ELF-1 (cell line): ENCODE measurements at places on chromosomes 5 and 9.

- DNase-seq, result no peak
Observed at GRCh38 chr9:16181539-16181938, 628.7 kb downstream of the CCDC171 start.

DNA sequence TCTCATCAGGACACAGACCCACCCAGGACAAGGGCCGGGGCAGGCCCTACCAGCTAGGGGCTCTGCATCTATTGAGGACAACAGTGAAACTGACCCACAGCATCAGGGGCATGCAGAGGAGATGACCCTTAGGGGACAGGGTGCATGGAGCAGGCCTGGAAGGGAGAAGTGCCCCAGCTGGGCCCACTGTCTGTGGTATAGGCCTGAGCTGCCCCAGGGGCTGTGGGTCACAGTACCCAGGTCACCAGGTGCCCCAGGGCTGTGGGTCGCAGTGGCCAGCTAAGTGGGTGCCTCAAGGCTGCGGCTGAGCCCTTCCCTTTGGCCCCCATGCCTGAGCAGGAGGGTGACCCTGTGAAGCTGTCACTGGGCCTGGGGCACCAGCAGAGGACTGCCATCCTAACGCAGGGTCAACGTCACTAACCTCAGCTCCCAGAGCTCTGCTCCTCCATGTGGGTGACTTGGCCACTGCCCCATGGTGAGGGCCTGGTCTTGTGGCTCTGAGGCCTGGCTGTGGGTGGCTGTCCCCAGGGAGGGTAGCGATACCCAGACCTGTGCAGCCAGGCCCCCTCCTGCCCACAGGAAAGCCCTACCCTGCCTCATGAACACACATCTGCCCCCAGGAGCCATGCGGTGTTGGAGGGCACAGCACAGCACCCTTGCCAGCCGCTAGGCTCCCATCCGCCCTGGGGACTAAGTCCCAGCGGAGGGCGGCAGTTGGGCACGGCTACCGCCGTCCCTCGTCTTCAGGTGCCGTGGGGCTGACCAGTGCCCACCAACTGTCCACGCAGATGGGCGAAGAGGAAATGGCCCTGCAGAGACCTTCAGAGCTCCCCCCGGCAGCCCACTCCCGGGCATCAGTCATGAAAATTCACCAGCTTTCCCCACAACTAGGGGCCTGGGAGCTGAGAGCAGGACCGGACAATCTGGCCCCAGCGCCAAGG, 4.9 kb downstream of the EDF1 start:
- DNase-seq, result no peak

DNA sequence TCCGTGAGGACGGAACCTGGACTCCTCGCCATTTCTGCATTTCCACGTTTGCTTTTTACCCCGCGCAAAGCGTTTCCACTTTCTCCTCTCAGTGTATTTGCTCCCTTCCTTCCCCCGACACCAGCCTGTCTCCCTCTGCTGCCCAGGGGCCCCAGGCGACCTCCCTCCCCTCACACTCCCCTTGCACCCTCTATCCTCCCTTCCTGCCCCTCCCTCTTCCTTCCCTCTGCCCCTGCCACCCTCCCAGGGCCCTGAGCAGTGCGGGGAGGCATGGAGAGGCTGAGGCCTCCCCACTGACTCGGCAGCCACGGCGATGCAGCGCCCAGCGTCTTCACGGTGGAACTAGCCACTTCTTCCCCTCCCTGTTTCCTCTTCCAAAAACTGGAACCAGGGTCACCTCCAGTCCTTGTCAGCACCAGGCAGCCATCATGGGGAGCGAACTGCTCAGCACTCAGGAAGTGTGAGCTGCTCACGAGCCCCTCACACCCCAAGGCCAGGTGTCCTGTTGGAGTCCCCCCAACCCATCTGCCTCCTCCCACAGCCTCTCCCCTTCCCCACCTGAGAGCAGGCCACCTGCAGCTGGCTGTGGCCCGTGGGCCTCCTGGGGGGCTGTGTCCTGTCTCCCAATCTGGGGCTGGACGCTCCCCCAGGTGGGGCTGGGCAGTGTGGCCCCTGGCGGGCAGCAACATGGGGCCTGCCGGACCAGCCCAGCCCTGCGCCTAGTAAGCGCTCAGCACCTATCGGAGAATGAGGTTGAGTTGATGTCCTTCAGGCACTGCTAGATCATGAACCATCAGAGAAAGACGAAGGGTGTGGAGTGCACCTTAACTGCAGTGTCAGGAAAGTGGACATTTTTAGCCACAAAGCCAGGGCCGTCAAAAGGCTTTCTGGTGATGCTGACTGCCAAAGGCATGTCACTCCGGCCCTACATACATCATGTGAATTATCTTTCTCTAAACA, 17.5 kb downstream of the UBE2QL1 start:
- no peak for DNase-seq

DNA sequence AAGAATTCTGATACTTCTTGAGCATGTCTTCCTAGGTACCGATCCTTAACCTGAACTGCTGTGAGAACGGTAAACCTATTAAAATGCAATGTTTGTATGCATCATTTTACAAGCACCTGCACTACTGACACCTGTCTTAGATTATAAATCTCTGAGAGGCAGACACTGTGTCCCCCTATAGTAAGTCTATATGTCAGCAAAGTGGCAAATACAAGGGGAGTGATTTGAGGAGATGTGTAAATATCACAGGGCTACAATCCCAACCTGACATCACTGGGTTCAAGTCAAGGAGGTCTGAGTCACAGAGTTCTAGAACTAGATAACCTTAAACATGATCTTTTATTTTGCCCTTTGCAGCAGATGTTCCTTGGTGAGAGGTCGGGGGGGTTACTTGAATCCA, 64.1 kb downstream of the ANKH start:
- DNase-seq, result no peak

GRCh38 chr9:10594482-10594881, 18.3 kb downstream of the PTPRD start:
- DNase-seq, result no peak

- DNase-seq, result no peak
Observed at GRCh38 chr9:114830546-114830945, 24.7 kb upstream of the TNFSF15 start.

- DNase-seq, result no peak
Observed at GRCh38 chr9:1554081-1555035, 460.8 kb upstream of the SMARCA2 start.

- DNase-seq, result no peak
Observed at GRCh38 chr9:7546261-7546660, 253.3 kb downstream of the DMAC1 start.

- no peak for DNase-seq
Observed at GRCh38 chr5:472076-472655, 29.2 kb downstream of the EXOC3 start.

GRCh38 chr5:146116361-146116760, 11.0 kb upstream of the PLAC8L1 start:
- no peak for DNase-seq

DNA sequence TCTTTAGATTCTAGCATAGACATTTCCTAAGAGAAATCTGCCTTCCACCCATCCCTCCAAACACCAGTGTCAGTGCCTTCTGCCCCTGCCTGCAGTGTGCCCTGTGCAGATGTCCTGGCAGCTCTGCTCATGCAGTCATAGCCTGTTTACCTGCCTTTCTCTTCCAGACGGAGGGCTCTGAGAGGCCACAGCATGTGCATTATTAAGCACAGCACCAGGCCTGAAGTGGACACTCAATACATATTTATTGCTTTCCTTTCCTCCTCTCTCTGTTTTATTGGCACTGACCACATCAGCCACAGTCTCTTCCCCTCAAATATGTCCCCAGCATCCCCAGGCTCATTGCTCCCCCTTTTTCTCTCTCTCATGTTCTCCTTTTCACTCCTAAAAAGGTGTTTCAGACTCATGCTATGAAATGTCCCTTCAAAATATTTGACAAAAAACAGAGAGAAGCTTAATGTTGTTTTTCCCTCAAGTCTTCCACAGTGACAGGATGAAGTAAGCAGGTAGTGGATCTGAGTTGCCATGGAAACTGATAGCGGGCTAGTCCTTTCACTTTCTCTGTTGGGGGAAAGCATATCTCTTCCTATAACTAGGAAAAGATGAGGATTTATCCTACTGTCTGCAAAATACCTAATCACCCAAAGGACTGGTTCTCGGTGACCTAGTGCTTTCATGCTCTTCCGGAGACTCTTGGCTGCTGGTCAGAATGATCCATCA, 100.9 kb downstream of the ATP10B start:
- DNase-seq, result no peak

- no peak for DNase-seq
Observed at GRCh38 chr5:56251918-56252553, 18.9 kb upstream of the ANKRD55 start.

GRCh38 chr9:92455217-92455616, 27.1 kb downstream of the ASPN start:
- peak; percentile 48 for DNase-seq

DNA sequence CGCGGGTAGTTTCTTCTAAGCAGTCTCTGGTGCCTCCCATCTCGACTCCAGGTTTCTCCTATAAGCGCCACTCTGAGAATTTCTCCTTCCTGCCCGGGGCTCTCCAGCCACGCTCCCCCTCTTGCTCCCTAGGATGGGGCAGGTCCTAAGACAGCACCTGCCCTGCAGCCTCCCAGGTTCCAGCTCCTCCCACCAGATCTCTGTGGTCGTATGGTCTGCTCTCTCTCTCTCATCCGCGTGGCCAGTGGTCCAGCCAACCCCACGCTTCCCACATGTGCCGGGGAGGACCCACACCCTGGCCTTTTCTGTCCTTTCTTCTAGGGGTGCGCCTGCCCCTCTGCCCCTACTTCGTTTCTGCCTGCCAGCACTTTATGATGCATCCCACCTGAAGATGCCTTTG, 40.5 kb downstream of the MVB12B start:
- DNase-seq, result no peak

- DNase-seq, result peak; percentile 75
Observed at GRCh38 chr5:5242056-5242455, 101.9 kb downstream of the ADAMTS16 start.

GRCh38 chr9:94757158-94757557, 30.7 kb downstream of the AOPEP start:
- DNase-seq, result no peak

DNA sequence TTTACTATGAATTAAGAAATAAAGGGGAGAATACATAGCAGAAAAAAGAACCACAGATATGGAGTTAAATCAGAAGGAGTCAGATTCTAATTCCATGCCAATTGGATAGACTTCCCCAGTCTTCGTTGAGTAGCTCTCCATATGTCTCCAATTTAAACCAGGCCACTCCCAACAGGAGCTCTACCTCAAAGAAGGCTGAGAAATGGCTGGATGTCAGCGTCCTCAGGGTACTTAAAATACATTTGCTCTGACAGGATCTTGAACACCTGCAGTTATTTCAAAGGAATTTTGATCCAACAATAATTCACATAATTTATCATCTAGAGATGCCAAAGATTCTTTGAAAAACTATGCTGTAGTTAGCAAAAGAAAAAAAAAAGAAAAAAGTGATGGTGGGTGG, 133.9 kb upstream of the FBN2 start:
- no peak for DNase-seq

- no peak for DNase-seq
Observed at GRCh38 chr5:110321117-110321516, 405.4 kb downstream of the TMEM232 start.

DNA sequence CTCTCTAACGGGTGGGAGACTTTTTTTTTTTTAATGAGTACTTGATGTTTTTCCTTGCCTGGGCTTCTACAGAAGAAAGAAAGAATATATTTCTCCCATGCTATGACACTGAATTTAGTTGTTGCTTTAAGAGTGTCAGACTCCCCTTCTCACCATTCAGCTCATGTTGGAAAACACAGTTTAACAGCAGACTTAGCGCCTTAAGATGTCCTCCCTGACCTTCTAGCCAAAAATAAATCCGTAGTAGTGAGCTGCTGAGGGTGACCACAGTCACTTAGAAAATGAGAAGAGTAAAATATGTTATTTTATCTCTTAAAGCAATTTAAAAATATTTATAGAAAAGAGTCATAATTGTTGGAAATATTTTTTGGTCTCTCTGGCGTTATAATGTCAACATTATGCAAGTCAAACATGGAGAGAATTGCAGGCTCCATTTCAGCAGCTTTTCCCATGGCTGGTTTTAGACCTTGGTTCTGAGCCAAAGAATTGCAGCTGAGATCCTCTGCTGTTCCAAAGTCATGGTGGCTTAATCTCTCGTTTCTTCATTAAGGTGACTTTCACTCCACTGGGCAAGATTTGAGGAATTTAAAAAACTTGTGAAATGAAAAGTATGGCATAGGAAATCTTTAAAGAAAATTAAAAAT, 143.5 kb downstream of the GHR start:
- DNase-seq, result no peak

DNA sequence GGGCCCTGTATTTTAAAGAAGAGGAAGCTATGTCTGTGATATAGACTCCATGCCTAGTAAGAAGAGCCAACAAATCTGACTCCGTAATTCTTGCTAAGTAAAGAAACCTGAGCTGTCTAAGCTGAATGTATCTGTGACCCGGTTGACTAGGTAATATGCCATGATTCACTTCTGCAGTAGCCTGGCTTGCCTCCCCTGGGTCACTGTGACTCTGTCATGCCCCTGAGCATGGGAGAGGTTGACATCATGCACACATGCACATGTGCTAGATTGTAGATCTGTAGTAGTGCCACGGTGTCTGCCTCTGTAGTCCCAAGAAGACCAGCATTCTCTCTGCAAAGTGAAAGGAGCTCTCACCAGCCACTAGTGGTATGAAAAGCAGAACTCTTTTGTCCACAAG, 9.1 kb downstream of the SLC22A5 start:
- no peak for DNase-seq

DNA sequence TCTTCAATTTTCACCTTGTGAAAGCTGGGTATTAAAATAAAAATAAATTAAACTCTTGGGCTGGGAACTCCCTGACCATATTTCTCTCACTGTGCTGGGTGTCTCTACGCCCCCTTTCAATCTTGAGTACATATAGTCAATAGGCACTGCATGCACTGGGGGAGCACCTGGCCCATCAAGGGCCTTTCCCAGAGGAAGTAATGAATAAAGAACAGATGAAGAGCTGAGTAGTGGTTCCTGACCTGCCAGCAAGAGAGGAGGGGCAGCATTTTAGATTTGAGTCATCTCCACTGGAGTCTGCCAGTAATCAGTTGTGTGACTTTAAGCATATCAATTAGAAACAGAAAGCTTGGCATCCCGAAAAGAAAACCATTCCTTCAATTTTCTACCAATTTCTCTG, 6.2 kb downstream of the MAPKAP1 start:
- no peak for DNase-seq

DNA sequence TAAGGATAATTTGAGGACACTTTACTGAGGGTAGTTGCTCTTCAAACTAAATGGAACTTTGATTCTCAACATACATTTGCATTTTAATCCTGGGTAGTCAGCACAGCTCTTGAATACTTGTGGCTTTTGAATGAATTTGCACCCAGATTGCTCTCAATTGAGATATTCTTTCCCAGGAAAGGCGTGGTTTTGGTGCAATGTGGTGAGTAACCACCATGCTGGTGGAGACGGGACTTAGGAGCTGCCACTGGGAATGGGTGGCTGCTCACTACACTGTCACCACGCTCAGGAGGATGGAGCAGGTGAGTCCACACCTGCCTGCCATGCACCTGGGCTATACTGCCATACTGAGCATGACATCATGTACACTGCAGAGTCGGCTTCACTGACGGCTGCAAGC, 99.2 kb downstream of the IRX1 start:
- no peak for DNase-seq

DNA sequence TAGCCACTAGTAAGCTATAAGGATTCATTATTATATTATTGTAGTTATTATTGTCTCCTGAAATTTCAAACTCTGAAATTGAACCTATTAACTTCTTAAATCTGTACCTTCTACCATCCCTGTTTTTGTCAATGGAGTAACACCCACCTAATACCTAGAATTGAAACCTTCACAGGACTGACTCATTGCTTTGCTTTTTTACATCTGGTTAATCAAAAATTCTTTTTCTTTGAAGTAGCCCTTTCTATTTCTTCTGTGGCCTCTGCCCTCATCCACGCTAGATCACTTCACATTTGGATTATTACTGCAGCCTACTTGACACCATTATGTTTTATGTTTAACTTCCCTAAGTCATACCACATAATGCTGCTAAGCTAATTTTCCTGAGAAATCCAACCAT, 35.6 kb downstream of the RBM27 start:
- no peak for DNase-seq
